ENCODE measurements at places on chromosomes 16 and 17. TPM values are rescaled to one million over a fixed set of nuclear protein-coding genes. Genes with fewer than 3 reads are reported as not detected.

- no peak overlapping the region for H3K4me3 ChIP-seq
- peak; percentile 52 for DNase-seq
- H3K36me3 ChIP-seq, result no peaks in the 10 kb centered on the region
- H3K27ac ChIP-seq, result peak overlapping the region; percentile 55
- peaks cover 19% of the 10 kb centered on the region for H3K4me1 ChIP-seq
Measured at GRCh38 chr17:68733241-68734176, 132.3 kb upstream of the FAM20A start.

DNA sequence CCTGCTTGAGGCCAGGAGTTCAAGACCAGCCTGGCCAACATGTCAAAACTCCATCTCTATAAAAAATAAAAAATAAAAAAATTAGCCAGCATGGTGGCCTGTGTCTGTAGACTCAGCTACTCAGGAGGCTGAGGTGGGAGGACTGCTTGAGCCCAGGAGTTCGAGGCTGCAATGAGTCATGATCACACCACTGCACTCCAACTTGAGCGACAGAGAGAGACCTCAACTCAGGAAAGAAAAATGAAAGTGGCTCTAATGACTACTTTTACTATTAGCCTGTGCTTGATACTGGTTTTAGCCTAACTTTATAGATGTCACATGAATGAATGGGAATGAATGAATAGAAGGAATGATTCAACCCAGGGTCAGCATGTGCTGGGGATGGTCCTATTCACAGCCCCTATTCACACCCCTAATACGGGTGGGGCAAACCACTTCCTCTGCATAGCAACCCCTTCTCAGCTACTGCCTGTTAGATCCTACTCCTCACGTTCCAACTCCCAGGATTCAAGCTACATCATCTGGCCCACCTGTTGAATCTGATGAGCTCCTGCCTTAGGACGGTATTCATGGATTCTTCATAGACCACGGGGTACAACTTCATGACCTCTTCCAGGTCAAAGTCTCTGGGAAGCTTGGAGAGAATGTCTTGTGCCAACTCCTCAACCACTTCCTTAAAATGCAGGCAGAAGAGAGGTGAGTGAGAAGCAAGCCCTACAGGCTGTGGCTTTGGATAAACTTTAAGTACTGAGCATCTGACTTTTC, 40.5 kb downstream of the LYRM1 start:
- H3K36me3 ChIP-seq, result no peaks in the 10 kb centered on the region
- H3K27me3 ChIP-seq, result no peaks in the 10 kb centered on the region
- no peak for DNase-seq

DNA sequence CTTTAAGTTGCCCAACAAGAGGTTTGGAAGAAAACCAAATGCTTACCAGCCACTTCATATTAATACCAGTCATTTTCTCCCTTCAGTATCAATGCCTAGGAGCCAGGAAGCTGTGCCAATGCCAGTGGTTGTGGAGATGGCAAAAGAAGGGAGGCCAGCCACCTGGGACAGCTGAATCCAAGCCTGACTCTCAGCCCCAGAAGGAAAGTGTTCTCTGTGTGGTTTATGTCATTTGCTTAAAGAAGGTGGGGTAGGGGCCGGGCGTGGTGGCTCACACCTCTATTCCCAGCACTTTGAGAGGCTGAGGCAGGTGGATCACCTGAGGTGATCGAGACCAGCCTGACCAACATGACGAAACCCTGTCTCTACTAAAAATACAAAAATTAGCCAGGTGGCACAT, 13.4 kb downstream of the C17orf78 start:
- DNase-seq, result no peak
- peaks cover 7% of the 10 kb centered on the region for H3K4me1 ChIP-seq
- no peaks in the 10 kb centered on the region for H3K36me3 ChIP-seq
- H3K27me3 ChIP-seq, result no peaks in the 10 kb centered on the region

GRCh38 chr17:58528443-58528842, 14.0 kb upstream of the MTMR4 start:
- no peaks in the 10 kb centered on the region for H3K36me3 ChIP-seq
- no peak overlapping the region for H3K4me3 ChIP-seq
- no peaks in the 10 kb centered on the region for H3K27me3 ChIP-seq
- DNase-seq, result no peak
- H3K4me1 ChIP-seq, result peaks cover 11% of the 10 kb centered on the region

GRCh38 chr16:11316331-11317015, 28.8 kb upstream of the RMI2 start:
- DNase-seq, result no peak
- H3K27ac ChIP-seq, result no peak overlapping the region
- no peak overlapping the region for H3K4me3 ChIP-seq
- no peaks in the 10 kb centered on the region for H3K27me3 ChIP-seq

- H3K4me1 ChIP-seq, result no peaks in the 10 kb centered on the region
- DNase-seq, result no peak
- no peak overlapping the region for H3K27ac ChIP-seq
- H3K36me3 ChIP-seq, result peaks cover 2% of the 10 kb centered on the region
- no peaks in the 10 kb centered on the region for H3K27me3 ChIP-seq
Measured at GRCh38 chr17:9488556-9488955, 87.1 kb downstream of the STX8 start.

GRCh38 chr16:30947541-30947858, 1.4 kb upstream of the ORAI3 start:
- DNase-seq, result no peak
- no peak overlapping the region for H3K4me3 ChIP-seq
- H3K27me3 ChIP-seq, result no peaks in the 10 kb centered on the region
- H3K36me3 ChIP-seq, result no peaks in the 10 kb centered on the region
- H3K27ac ChIP-seq, result peak overlapping the region; percentile 85
- H3K4me1 ChIP-seq, result peaks cover 25% of the 10 kb centered on the region

GRCh38 chr16:11609474-11610120, 22.9 kb upstream of the LITAF start:
- no peaks in the 10 kb centered on the region for H3K36me3 ChIP-seq
- H3K27me3 ChIP-seq, result no peaks in the 10 kb centered on the region
- no peak overlapping the region for H3K4me3 ChIP-seq
- no peak overlapping the region for H3K27ac ChIP-seq

DNA sequence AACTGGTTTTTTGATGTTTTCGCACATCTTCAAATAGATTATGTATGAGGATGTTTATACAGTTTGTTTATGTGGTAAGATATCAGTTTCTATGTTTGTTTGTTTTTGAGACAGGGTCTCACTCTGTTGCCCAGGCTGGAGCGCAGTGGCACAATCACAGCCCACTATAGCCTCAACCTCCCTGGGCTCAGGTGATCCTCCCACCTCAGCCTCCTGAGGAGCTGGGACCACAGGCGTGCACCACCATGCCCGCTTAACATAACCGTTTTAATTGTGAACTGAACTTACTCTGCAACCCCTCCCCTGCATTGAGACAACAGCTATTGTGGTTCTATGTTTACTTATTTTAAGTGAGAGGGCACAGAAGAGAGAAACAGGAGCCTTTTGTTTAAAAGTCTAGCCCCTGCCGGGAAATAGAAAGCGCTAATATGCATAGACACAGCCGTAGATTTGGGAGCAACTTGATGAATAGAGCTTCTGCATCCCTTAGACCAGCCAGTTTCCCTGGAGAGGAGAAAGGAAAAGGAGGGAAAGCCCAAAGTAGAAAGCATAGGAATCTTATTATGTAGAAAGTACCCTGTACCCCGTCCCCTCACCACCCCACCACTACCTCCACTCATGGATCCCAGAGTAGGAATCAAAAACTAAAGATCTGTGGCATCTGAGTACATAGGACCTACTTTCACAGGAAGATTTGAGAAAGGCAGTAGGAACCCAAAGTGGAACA, 19.6 kb upstream of the APPBP2 start:
- H3K27ac ChIP-seq, result no peak overlapping the region
- DNase-seq, result no peak
- H3K36me3 ChIP-seq, result no peaks in the 10 kb centered on the region
- no peaks in the 10 kb centered on the region for H3K27me3 ChIP-seq

- H3K4me1 ChIP-seq, result no peaks in the 10 kb centered on the region
- no peak for DNase-seq
- H3K27me3 ChIP-seq, result no peaks in the 10 kb centered on the region
- H3K36me3 ChIP-seq, result no peaks in the 10 kb centered on the region
Measured at GRCh38 chr17:74165797-74166365, 37.6 kb upstream of the RPL38 start.

DNA sequence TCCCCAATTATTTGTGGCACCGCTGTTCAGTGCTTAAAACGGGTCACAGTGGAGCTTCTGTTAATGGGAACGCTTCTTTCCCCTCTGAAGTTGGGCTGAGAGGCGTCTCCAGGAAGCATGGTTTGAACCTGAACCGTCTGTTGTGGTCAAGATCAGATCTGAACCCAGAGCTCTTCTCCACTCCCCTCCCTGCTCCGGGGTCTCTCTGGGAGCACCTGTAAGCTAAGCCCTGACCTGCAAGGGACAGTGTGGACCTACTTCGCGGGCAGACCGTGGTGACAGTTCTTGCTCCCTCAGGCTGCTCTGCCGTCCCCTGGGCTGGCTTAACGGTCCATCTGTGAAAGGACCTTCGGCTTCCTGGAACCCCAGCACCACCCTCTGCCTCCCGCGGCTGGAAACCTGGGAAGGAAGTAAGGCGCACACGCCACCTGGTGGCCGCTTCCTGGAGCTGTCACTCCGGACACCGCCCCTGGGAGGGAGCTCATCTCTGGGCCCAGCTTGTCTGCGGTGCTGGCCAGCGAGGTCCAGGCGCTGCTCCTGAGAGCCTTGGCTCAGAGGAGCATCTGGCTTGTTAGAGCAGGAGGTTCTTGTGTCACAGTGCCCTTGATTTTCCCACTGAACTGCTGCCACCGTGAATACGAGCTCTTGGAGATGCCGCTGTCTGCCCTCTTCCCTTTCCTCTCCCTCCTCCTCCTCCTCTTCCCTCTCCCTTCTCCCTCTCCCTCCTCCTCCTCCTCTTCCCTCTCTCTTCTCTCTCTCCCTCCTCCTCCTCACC, 518.5 kb upstream of the EEF2KMT start:
- H3K27me3 ChIP-seq, result no peaks in the 10 kb centered on the region
- no peaks in the 10 kb centered on the region for H3K4me1 ChIP-seq
- no peak overlapping the region for H3K4me3 ChIP-seq
- H3K36me3 ChIP-seq, result no peaks in the 10 kb centered on the region
- peak; percentile 47 for DNase-seq
- no peak overlapping the region for H3K27ac ChIP-seq

- H3K27me3 ChIP-seq, result no peaks in the 10 kb centered on the region
- no peak overlapping the region for H3K27ac ChIP-seq
- DNase-seq, result no peak
- peaks cover 35% of the 10 kb centered on the region for H3K36me3 ChIP-seq
- no peaks in the 10 kb centered on the region for H3K4me1 ChIP-seq
Measured at GRCh38 chr16:70568601-70569237, 45.1 kb downstream of the SF3B3 start.

- no peaks in the 10 kb centered on the region for H3K36me3 ChIP-seq
- no peaks in the 10 kb centered on the region for H3K27me3 ChIP-seq
- no peak overlapping the region for H3K27ac ChIP-seq
- H3K4me1 ChIP-seq, result peaks cover under 1% of the 10 kb centered on the region
Measured at GRCh38 chr16:56753410-56753809, 23.5 kb downstream of the NUP93 start.

DNA sequence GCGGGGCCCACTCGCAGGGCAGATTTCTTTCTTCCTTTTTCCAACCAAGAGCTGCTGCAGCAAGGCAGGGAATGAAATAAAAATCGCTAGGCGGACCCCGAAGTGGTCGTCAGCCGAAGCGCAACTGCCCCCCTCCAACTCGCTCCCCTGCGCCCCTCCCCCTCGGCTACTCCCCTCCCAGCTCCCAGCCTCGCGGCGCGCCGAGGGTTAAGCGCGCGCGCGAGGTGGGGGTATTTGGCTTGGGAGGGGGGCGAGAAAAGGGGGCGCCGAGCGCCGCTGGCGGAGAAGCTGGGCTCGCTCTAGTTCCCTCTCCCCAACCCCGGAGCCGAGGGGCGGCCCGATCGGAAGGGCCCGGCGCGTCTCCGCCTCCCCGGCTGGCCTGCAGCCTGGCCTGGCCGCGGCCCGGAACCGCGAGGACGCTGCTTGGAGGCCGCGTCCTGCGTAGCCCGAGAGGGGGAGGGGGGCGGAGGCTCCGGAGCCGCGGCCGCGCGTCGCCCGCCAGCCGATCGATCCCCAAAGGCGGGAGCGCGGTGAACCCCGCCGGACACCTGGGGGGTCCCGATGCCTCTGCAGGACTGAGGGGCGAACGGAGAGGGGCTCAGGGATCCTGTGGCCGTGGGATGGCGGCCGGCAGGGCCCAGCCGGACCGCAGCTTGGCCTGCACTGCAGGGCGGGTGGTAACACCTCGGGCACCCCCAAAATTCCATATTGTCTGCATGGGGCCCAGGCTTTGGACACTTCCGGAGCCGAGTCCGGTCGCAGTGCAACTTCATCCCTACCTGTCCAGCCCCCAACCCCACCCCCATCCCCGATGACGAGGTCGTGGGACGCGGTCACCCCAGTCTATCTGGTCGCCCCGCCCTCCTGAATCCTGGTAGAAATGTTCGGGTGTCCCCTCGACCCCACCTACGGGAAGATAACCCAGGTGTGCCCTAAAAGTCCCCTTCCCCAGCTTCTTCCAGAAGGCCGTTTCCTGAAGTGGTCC, 4.9 kb upstream of the CBX4 start:
- H3K4me3 ChIP-seq, result peak overlapping the region; percentile 33
- peak; percentile 70 for DNase-seq
- peaks cover 60% of the 10 kb centered on the region for H3K4me1 ChIP-seq
- no peaks in the 10 kb centered on the region for H3K27me3 ChIP-seq

GRCh38 chr17:61122326-61122913, 277.2 kb upstream of the TBX2 start:
- H3K4me1 ChIP-seq, result no peaks in the 10 kb centered on the region
- H3K27ac ChIP-seq, result no peak overlapping the region
- no peak for DNase-seq
- no peaks in the 10 kb centered on the region for H3K36me3 ChIP-seq
- no peak overlapping the region for H3K4me3 ChIP-seq
- H3K27me3 ChIP-seq, result no peaks in the 10 kb centered on the region

Gene ALOXE3
- not detected for total RNA-seq

Gene CCT6B
- total RNA-seq, result 1.8 TPM

Gene SPATA22
- total RNA-seq, result not detected

All from body of pancreas (tissue), 4 donors.